ENCODE measurements at places on chromosomes 12 and 14.

GRCh38 chr12:127165567-127166392, 1101.2 kb upstream of the TMEM132C start:
- DNase-seq: peak; percentile 83

DNA sequence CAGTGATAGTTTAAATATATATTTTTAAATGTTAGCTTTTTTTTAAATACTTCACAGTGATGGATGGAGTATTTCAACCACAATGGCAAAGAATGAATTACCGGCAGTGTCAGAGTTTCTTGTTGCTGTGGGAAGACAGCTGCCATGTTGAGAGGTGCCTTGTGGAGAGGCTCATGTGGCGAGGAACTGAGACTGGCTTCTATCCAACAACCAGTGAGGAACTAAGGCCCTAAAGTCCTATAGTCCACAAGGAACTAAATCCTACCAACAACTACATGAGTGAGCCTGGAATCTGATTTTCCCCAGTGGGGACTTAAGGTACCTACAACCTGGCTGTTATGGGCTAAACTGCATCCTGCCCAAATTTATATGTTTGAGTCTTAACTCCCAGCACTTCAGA, 220.2 kb upstream of the PLEKHG7 start:
- DNase-seq: no peak

- DNase-seq: no peak
These were observed 73.0 kb upstream of the PRMT8 start for GRCh38 chr12:3417937-3418462.

DNA sequence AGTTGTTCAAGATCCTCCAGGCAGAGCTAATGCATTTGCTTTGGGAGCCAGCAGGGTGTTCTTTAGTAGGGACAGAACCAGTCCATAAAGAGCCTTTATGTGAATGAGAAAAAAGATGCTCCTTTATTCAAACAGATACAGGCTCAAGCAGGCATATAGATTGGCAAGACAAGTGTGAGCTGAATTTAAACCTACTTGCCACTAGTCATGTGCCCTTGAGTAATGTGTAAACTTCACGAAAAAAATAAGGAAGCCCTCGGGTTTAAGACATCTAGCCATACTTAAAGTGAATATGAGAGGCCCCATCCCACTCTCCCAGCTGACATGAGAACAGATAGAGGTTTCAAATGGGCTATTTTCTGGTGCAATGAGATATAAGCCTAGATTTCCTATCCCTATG, 43.1 kb upstream of the STRAP start:
- no peak for DNase-seq

- DNase-seq: no peak
These were observed 303 bp downstream of the SAMD4A start for GRCh38 chr14:54567224-54567638.

DNA sequence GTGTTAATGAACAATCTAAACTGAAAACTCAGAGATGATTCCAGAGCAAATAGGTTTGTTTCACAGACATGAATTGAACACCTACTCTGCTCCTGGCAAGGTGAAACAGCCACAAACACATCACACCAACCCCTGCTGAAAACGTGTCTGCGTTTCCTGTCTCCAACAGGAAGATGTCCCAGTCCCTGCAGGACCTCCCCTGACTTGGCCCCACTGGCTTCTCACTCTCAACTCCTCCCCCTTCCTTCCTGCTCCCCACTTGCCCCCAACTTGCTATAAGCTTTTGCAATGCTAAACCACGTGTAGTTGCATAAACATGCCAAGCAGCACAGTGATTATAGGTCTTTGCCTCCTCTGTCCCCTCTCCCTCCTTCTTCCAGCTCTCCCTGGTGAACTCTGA, 567.6 kb downstream of the BCL11B start:
- peak; percentile 5 for DNase-seq

DNA sequence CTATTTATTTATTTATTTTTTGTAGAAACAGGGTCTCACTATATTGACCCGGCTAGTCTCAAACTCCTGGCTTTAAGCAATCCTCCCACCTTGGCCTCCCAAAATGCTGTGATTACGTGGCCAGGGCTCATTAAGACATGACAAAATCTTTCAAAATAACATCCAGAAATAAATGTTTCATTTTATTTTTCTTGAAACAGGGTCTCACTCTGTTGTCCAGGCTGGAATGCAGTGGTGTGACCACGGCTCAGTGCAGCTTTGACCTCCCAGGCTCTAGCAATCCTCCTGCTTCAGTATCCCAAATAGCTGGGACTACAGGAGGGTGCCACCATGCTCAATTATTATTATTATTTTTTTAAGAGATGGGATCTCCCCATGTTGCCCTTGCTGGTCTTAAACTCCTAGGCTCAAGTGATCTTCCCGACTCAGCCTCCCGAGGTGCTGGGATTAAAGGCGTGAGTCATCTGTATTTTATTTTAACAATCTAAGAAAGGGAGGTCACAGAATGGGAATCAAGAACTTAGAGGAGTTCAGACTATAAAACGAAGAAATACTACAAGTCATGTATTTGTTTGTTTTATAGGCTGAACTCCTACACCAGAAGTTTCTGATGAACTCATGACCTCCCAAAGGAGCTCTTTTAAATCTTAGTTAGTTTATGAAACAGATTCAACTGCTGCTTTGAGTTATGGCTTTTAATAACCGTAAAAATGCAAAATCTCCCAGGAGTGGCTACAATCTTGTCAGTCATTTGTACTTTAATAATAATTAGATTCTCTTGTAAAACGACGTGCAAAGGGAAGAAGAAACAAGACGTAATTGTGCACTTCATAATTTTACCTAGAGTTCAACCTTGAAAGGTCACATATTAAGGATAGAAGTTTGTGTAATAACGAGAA, 2.1 kb upstream of the TMEM263 start:
- DNase-seq: no peak

- DNase-seq: no peak
These were observed 98.2 kb downstream of the SSPN start for GRCh38 chr12:26293612-26294011.

- no peak for DNase-seq
These were observed 213.4 kb downstream of the PHETA1 start for GRCh38 chr12:111155521-111155920.

DNA sequence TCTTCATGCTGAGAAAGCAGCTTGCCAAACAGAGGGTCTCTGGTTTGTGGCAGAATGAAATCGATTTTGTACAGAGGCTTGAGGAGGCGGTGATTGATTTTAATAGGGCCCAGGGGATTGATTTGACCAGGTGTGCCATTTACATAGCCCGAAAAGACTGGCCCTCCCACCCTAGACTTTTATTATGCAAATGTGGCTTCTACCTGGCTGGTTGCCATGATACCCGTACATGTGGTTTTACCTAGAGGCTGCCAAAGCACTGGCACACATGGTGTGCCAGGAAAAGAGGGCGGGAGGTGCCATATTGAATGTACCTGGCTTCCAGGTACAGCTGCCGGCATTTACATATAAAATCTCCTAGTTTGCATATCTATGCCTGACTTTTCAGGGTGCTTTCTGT, 18.0 kb upstream of the GUCY2C start:
- DNase-seq: no peak

- DNase-seq: no peak
These were observed 153.7 kb upstream of the ALG10B start for GRCh38 chr12:38162708-38163441.

- no peak for DNase-seq
These were observed 169.7 kb downstream of the MYRFL start for GRCh38 chr12:69994724-69995173.

- DNase-seq: no peak
These were observed 1.2 kb downstream of the NUDT4 start for GRCh38 chr12:93378998-93379325.

GRCh38 chr12:124094188-124094587, 121.2 kb downstream of the ZNF664 start:
- DNase-seq: no peak

- no peak for DNase-seq
These were observed 48.8 kb downstream of the LRTM2 start for GRCh38 chr12:1869145-1869544.

DNA sequence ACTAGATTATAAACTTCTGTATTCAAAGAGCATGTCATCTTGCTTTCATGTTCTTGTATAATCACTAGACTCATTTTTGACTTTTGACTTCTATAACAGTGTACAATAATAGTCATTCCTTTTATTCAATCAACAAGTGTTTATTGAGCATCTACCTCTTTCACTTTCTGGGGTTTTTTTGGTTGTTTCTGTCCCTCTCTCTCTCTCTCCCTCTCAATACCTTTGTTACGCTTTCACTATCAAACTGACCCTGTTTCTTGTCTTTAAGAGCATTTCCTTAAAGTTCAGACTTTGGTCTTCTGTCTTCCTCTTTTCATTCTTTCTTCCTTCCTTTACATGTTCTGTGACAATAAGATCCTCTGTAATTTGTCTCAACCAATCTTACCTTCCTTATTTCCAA, 49.5 kb downstream of the GPR137C start:
- no peak for DNase-seq

DNA sequence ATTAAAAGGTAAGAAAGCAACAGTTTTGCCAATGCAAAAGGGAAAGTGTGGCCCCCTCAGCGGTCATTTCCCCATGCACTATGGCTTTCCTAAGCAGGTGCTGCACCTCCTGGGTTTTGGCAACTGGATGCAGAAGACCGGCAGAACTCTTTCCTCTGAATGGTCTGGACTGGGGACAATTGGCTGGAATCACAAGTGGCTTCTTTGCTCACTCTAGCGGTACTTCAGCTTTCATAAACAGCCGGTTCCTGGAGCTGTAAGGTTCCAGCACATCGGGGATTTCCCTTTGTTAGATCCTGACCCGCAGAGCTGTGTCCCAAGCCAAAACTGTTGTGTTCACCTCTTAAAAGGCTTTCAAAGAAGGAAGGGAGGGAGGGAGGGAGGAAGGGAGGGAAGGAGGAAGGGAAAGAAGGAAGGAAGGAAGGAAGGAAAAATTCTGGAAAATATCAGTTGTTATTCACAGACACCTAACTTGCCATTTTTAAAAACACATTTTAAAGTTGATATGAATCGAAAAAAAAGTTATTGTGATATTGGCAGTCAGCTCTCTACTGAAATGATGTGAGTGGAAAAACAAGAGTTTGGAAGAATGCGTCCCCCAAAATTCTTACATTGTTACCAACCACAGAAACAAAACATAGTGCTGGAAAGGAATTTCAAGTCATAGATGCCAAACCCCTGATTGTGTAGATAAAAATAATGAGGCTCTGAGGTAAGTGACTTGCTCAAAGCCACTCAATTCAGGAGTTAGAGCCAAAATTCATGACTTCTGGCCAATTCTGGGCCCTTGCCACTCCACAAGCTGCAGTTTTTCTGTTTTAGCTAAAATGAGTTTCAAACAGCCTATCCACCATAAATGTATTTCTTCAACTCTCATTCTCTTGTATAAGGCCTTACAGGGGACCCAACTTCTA, 220.6 kb upstream of the HMGA2 start:
- DNase-seq: no peak

DNA sequence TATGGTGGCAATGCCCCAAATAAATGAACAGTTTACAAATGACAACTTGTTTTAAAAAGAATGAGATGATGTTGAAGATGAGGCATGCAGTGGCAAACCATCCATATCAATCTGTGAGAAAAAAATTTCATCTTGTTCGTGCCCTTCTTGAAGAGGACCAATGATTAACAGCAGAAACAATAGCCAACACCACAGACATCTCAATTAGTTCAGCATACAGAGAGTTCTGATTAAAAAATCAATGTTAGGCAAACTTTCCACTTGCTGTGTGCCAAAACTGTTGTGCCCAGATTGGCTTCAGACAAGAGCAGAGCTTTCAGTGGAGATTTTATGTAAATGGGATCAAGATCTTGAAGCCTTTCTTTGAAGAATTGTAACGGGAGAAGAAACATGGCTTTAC, 329.9 kb downstream of the BMP4 start:
- no peak for DNase-seq

DNA sequence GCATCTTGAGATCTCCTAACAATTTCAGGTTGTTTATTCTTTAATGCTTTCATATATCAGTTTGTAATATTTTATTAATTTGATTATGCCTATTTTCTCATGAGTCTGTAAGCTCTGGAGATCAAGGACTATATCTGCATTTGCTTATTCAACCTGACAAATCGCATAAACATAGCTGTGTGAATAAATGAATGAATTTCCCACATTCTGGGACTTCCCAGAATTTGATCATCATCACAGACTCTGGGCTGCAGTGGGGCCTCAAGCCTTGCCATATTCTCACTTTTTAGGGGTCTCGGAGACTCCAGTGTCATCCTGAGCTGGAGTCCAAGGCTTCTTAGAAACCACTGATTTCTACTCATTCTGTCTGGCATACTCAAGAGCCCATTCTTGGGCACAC, 180.5 kb downstream of the DAD1 start:
- DNase-seq: no peak

GRCh38 chr12:130424858-130425697, 87.4 kb downstream of the PIWIL1 start:
- no peak for DNase-seq

DNA sequence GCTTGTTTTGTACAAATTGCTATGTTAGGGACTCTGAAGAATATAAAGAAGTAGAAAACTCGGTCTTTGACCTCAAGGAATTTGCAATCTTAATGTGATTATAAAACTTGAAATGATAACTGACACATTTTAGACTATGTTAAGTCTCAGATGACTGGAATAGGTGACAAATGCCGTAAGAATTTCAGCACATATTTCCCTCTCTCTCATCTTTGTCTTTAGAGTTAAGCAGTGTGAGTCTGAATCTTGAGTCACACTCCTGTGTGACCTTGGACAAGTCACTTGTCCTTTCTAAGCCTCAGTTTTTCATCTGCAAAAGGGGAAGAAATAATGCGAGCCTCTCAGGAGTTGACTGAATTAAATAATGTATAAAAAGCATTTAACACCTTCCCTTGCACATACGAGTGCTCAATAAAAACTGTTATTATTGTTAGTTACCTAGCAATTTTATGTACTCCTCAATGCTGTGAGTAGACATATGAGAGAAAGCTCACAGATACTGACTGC, 103.7 kb downstream of the DYRK2 start:
- no peak for DNase-seq

DNA sequence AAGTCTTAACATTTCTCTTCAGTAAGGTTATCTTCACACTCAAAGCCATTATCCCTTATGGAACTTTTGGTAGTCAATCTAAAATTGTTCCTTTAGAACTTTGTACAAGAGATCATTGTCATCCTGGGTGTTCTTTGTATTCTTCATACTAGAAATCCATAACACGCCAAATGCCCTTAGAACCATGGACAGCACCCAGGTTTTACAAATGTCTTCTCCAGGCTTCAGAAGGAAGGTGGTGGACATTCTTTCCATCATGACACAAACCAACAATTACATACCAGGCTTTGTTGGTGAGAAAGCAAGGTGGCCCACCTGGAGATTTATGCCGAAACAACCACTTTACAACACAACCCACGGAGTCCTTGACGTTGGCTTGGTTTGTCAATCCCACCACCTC, 365.6 kb upstream of the TBX3 start:
- DNase-seq: no peak
